Testis (tissue), 5 donors: ENCODE measurements at places on chromosomes 12 and 14.

DNA sequence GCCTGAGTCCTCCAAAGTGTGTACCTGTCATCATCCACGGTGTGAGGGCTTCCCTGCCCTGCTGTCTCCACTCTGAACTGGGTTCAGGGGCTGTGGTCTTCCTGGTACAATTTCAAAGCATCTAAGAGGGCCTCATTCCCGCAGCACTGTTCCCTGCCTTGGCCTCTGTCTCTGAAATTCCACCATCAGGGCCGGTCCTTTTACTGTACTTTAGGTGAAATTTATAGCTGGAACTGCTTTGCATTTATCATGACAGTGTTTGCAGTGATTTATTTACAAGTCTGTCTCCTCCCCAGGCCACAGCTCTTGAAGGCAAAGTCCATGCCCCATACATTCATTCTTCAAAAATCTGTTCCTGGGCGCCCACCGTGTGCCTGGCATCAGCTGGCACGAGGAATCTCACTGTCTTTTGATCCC is 36.9 kb upstream of the NCOR2 start:
- H3K27ac ChIP-seq: no peak overlapping the region
- H3K4me1 ChIP-seq: peaks cover 19% of the 10 kb centered on the region
- H3K27me3 ChIP-seq: no peaks in the 10 kb centered on the region

GRCh38 chr14:99755629-99756603 is 37.3 kb upstream of the EML1 start:
- peak; percentile 92 for DNase-seq
- no peaks in the 10 kb centered on the region for H3K27me3 ChIP-seq
- H3K4me3 ChIP-seq: no peak overlapping the region
- H3K27ac ChIP-seq: peak overlapping the region; percentile 1

GRCh38 chr12:53727310-53728041 is at the start of gene CALCOCO1:
TSS of gene CALCOCO1 (minus strand) at chr12:53727452. CDS start at chr12:53725242, 2,210 bp downstream.
- H3K4me1 ChIP-seq: peaks cover 14% of the 10 kb centered on the region
- peak within 1 kb of the TSS; percentile 65 for H3K27ac ChIP-seq
- no peaks in the 10 kb centered on the region for H3K27me3 ChIP-seq
- H3K4me3 ChIP-seq: peak within 1 kb of the TSS; percentile 88
- DNase-seq: peak; percentile 100
- no peaks in the 10 kb centered on the region for H3K36me3 ChIP-seq

DNA sequence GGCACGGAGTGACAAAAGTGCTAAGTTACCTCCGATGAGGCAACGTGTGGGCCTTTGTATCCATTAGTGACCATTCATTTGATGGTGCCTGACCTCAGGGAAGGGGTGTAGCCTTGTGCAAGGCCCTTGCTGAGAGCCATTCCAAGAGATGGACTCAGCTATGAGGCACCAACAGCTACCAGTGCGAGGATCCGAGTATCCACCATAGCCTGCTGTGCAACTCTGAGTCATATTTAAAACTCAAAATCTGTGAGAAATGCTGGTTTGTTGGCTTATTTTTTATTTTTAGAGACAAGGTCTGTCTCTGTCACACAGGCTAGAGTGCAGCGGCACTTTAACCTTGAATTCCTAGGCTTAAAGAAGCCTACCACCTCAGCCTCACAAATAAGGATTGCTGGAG is 25.1 kb upstream of the WNK1 start:
- no peak overlapping the region for H3K27ac ChIP-seq
- H3K36me3 ChIP-seq: no peaks in the 10 kb centered on the region
- H3K4me3 ChIP-seq: no peak overlapping the region

- H3K4me3 ChIP-seq: no peak overlapping the region
- H3K27me3 ChIP-seq: no peaks in the 10 kb centered on the region
- no peaks in the 10 kb centered on the region for H3K36me3 ChIP-seq
- no peaks in the 10 kb centered on the region for H3K4me1 ChIP-seq
- H3K27ac ChIP-seq: no peak overlapping the region
These were observed 67.4 kb upstream of the STXBP6 start for GRCh38 chr14:25117342-25117741.
